ENCODE measurements at places on chromosomes 4 and X.

- no peak for DNase-seq
Measured at GRCh38 chr4:129804461-129804981, 708.6 kb downstream of the C4orf33 start.

GRCh38 chrX:1164322-1165288 is 47.8 kb downstream of the CRLF2 start:
- no peak for DNase-seq

DNA sequence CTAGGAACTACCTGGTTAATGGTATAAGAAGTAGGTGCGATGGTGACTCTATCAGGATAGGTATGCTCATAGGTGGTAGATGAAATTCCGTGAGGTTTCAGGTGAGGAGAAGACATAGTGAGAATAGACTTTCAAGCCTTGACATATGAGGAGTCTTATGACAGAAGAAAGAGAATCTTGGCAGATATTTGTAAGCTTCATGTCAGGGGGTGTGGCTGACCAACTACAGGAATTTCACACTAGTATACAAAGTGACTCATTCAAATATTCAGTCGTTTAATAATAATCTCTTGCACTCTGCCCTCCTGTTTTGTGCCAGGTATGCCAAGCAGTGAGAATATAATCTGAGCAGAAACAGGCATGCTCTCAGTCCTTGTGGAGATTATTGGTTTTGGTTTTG is 22.8 kb downstream of the PACRGL start:
- no peak for DNase-seq

DNA sequence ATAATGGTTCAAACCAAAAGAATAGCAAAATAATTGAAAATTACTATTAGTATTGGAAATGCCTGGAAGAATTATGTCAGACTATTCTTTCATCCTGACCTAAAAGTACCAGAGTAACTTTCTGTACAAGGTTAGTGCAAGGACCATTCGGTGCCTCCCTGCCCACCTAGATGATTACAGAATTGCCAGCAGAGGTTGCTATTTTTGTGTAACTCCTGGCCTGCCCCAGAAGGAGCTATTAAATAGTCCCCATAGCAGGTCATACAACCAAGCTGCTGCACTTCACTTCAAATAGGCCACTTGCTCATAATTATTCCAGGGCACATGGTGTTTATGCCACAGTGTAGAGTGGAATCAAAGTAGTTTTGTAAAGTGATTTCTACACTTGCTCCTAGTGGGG is 831.1 kb upstream of the PABPC4L start:
- no peak for DNase-seq

DNA sequence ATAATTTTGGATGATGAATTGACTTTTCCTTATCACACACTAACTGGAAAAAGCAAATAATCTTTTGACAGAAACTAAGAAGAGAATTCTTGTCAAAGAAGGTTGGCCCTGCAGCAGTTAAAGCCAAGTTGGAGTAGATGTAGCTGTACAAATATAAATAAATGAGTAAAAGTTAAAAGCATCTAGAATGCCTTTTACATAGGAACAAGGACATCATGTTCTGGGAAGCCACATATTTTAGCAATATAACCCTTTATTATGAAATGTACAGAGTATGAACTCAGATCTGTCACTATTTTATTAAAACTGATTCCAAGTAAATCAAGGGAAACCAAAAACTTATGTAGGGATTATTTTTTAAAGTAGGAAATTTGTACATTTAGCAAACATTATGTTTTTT is 269.4 kb upstream of the FAT4 start:
- DNase-seq, result no peak

GRCh38 chr4:151218343-151218742 is 58.6 kb upstream of the PRSS48 start:
- DNase-seq, result no peak

DNA sequence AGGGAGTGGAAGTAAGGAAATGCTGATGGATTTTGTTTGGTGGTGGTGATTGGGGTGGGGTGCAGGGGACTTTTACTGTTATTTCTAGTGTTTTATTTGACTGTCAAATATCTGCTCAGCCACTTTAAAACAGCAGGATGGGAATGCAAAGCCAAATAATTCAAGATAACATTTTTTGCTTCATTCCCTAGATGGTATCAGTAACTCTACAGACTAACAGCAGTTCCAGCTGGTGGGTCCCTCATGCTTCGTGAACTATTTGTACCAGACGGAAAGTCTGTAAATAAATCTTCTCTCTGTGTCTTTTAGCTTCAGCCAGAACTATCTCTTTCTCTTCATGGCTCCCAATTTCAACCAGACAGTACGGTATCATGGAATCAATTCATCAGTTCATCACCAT is 27.5 kb downstream of the GPR143 start:
- DNase-seq, result no peak

DNA sequence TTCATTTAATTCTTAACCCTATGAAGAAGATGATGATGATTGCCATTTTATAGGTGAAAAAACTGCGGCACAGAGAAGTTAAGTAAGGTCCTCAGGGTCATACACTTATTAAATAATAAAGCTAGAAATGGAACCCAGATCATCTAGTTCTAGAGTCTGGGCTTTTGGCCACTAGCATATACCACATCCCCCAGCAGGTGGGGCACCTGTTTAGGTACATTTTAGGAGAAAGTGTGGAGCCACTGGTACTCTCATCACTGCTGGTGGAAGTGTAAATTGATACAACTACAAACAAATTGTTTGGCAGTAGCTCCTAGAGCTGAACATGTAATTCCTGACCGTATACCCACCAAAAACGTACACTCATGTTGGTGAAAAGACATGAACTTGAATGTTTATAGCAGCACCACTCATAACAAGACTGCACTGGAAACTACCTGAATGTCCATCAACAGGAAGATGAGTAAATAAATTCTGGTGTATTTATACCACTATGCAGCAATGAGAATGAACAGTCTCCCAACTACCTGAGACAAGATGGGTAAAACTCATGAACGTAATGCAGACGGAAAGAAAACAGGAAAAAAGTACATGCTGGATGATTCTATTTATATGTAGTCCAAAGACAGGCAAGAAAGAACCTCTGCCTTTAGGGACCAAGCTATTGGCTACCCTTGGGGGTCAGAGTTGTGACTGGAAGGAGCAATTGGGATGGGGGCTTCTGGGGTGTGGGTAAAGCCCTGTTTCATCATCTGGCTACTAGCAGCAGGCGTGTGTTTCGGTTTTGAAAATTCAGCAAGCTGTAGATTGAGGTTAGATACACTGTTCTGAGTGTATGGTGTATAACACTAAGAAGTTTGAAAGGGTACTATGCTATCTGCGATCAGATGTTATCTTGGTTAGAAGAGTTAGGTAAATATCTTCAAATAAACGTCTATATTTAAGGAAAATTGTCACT is 72.3 kb upstream of the ADGRG2 start:
- DNase-seq, result no peak

DNA sequence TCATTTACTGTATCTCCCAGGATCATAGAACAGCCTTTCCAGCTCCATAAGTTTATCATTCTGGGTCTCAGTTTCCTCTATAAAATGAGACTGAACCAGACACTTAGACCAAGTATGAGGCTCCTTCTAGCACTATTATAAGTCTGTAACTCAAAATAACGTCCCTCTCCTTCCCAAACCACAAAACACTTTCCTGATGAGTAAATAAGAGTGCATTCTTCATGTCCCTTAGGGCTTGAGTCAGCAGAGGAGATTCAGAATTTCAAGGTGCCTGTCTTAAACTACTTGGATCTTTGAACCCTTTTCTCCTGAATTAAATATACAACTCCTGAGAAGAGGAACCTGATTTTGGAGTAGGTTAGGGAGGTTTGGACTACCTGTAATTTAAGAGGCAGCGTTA is 62.6 kb downstream of the GLRA2 start:
- no peak for DNase-seq

- DNase-seq, result no peak
Measured at GRCh38 chrX:724256-724655, 93.7 kb downstream of the SHOX start.

- no peak for DNase-seq
Measured at GRCh38 chrX:18887825-18888212, 96.1 kb downstream of the PHKA2 start.

- no peak for DNase-seq
Measured at GRCh38 chr4:10703766-10704429, 19.3 kb upstream of the CLNK start.

DNA sequence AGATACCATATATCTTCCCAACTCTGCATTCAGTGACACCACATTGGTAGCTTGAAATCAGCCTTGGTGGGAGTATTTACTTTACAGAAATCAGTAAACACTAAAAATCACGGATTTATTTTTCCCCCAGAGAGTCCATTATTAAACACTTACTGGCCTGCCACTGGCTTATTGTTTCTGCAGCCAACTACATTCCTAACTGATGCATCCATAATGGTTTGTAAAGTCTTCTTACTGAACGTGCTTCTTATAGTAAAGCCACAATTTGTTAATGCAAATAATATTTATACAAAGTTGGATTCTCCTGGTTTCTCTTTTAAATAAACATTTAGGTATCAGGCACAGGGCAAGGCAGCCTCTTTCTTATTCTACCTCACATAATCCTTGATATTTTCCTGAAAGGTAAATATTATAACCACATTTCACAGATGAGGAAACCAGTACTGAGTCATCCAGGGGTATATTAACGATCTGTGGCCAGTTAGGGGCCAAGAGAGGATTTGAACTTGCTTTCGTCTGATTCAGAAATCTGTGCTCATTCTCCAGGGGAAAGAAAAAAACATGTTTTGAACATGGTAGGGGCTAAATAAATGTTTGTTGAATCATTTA is 136.5 kb downstream of the RAB28 start:
- DNase-seq, result no peak

DNA sequence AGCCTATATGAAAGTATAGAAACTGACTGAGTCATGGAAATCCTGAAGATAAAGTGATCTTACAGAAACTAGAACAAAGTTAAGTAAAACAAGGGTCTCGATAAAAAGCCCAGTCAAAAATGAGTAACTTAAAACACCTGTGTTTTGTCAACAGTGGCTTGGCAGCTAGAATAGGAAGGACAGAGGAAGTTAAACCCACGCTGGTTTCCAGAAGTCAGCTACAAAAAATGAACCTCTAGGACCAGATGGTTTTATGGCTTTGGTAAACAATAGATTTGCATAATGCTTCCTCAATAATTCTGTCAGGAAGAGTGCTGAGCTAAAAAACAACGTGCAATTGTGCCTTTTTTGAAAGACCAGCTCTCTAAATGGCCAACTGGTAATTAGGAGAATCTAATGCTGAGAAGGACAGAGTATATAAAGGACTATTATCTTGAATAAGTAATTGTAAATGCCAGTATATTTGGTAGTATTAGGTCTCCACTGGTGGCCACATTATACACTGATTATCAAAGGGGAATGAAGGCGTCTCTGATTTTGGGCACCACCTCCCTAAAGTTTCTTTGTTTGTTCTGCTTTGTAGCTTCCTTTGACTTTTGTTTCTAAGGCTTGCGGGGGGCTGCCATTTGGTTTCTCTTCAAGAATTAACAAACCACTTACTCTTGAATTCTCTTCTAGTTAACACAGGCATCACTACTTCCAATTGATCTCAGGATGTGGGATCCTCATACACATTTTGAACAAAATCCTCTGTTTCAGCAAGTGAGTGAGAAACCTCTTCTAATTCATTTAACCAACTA is 72.2 kb upstream of the PPP3CA start:
- DNase-seq, result no peak

- DNase-seq, result no peak
Measured at GRCh38 chr4:145071560-145071959, 26.4 kb downstream of the ANAPC10 start.

GRCh38 chr4:74189331-74190043 is 31.6 kb downstream of the MTHFD2L start:
- no peak for DNase-seq

DNA sequence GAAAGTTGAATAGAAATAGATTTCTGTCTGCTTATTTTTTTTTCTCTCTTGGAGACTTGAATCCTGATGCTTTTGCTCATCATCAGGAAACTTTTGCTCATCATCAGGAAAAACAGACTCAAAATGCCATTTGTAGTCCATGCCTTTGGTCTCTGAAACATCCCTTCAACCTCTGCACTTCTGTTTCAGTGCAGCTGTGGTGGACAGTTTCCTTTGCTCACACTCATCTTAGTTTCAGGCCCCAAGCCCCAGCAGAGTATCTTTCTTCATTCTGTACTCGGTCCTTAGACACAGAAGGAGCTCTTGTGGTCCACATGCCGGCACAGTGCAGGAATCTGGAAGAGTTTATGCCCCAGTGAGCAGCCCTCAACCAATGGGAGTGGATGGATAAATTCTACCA is 337.9 kb downstream of the PPP3CA start:
- no peak for DNase-seq

DNA sequence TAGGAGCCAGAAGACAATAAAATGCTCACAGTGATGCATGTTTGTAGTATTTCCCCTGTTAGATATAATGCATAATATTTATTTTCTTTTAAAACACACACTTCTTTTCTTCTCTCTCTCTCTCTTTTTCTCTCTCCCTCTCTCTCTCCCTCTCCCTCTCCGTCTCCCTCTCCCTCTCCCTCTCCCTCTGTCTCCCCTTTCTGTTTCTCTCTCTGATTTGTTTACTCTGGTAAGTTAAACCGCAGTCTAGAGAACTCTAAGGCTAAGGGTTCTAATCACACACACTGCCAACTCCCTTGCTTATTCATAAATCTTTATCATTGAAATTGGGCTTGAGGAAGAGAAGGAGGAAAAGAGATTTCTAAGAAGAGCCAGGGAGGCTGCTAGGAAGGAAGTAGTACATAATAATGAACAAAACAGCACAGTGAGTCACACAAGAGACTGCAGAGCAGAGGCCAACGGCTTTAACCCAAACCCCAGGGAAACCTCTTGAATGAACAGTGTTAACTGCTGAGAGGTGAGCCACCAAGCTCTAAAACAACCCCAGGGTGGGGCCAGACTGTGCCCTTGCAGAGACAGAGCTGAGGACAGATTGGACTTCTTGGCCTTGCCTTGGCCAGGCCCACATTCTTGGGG is 9.1 kb upstream of the PHOX2B start:
- no peak for DNase-seq

DNA sequence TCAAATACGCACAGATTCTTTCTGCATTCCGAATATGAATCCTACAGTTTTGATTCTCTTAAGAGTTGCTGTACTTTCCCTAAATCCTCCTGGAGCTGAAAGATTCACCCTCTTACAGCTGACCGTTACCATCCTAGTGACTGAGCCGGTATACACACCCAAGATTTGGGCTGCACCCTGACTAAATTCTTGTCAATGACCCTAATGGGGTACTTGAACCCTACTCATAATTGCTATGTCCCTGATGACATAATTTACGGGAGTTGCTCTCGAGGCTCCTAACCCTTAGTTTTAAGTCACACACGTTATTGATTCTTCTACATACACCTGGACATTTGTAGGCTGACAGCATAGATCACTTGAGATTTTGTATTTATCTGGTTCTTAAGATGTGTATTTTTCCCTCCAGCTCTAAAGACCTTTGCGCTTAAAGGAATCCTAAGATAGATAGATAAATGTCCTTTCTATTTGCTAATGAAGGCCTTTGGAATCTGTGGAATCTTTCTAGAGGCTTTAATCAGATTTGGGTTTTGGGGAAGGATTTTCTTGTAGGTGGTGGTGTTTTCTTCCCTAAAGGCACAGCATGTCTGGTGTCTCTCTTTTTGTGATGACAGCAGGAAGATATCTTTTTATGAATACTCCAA is 37.8 kb downstream of the CLDN34 start:
- DNase-seq, result no peak
